ENCODE measurements at places on chromosomes 12 and 14. TPM values are rescaled to one million over a fixed set of nuclear protein-coding genes. Genes with fewer than 3 reads are reported as not detected.
A peak's percentile ranks its signal among the peaks of the same experiment; 100 is the strongest.

MUCL1 gene
- total RNA-seq, result not detected

ADGRD1 gene
- not detected for total RNA-seq

KRT82 gene
- total RNA-seq, result not detected

FOXN4 gene
- total RNA-seq, result not detected

TMEM30B gene
- 0.30 TPM for total RNA-seq

DNA sequence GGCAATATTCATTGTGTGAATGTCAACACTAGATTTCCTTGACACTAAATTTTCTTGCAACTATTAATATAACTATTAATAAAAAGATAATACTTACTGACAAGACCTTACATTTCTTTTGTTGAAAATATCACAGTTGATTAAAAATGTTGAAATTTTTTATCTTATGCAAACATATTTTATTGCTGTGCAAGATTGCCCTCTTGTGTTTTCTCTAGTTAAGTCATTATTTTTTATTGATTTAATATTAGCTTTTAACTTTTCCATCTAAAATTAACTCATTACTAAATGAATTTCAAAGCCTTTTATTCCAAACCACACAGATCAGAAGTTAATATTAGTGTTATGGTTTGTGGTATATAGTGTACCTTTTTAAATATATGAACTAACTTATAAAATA is 11.7 kb upstream of the NAA30 start:
- H3K4me3 ChIP-seq, result no peak overlapping the region
- no peaks in the 10 kb centered on the region for H3K27me3 ChIP-seq
- DNase-seq, result no peak
- no peaks in the 10 kb centered on the region for H3K36me3 ChIP-seq
- no peaks in the 10 kb centered on the region for H3K4me1 ChIP-seq

GRCh38 chr12:111024205-111024801 is 103.9 kb upstream of the MYL2 start:
- no peaks in the 10 kb centered on the region for H3K4me1 ChIP-seq
- no peak overlapping the region for H3K27ac ChIP-seq
- H3K4me3 ChIP-seq, result no peak overlapping the region
- DNase-seq, result peak; percentile 49

DNA sequence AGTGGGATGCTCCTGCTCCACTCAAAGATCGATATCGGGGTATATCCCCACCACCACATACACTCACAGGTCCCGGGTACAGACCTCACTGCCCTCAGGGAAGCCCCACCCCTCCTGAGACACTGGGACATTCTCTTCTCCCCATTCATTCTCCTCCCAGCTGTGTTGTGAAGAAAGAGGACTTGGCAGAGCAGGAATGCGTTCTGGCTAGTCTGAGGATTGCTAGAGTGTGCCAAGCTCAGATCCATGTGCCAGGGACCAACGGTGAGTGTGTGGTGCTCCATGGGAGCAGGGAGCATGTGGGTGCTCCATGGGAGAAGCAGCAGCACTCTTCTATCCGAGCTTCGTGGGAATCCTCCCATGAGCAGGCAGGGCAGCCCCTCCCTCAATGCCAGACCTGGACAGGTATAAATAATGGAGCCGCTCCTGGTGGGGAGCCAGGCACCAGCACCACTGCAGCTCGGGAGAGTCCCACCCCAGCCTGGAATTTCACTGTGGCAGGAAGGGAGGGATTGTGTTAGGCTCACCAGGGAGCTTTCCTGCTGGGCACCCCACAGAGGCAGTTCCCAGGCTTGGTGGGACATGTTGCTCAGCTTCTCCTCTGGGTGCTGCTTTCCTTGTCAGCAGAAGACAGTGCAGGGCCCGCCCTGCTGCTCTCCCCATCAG is 2.3 kb upstream of the KRT5 start:
- H3K27me3 ChIP-seq, result no peaks in the 10 kb centered on the region
- H3K36me3 ChIP-seq, result no peaks in the 10 kb centered on the region
- H3K27ac ChIP-seq, result no peak overlapping the region
- DNase-seq, result peak; percentile 2
- peaks cover 7% of the 10 kb centered on the region for H3K4me1 ChIP-seq

- H3K27me3 ChIP-seq, result no peaks in the 10 kb centered on the region
- H3K27ac ChIP-seq, result no peak overlapping the region
- no peaks in the 10 kb centered on the region for H3K4me1 ChIP-seq
- no peak overlapping the region for H3K4me3 ChIP-seq
- H3K36me3 ChIP-seq, result no peaks in the 10 kb centered on the region
These were observed 115.6 kb downstream of the SLC38A4 start for GRCh38 chr12:46710125-46710743.

DNA sequence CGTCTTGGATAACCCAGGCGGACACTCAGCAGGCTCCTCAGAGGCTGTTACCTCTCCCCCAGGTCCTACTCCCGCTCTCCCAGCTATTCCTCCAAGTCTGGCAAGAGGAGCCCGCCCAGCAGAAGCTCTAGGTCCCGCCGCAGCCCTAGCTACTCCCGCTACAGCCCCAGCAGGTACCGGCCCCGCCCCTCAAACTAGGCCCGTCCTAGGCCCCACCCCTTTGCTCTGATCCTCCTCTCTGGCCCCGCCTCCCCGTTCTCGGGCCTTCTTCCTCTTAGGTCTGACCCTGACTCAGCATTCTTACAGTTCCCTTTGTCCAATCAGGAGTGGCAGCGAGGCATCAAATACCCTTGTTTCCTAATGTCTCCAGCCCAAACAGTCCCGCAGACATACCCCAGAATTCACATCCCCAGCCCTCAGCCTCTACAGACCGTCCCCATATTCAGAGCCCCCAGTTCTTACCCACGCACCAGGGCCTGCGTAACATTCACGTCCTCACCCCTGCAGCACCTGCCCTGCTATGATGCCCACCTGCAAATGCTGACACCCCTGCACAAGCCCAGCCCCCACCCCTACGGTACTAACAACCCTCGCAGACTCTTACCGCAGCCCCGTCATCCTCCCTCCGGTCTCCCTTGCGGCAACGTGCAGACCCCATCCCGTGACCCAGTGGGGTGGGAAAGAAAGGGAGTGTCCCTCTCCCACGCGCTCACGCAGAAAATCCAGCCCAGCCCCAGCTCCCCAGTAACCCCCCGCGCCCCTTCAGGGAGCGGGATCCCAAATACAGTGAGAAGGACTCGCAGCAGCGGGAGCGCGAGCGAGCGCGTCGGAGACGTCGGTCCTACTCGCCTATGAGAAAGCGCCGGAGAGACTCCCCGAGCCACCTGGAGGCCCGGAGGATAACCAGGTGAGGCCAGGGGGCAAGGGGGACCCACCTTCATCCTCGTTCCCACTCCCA is 25.0 kb upstream of the HSPB8 start:
- no peaks in the 10 kb centered on the region for H3K36me3 ChIP-seq
- DNase-seq, result peak; percentile 9
- no peak overlapping the region for H3K27ac ChIP-seq
- no peak overlapping the region for H3K4me3 ChIP-seq
- peaks cover 5% of the 10 kb centered on the region for H3K27me3 ChIP-seq

DNA sequence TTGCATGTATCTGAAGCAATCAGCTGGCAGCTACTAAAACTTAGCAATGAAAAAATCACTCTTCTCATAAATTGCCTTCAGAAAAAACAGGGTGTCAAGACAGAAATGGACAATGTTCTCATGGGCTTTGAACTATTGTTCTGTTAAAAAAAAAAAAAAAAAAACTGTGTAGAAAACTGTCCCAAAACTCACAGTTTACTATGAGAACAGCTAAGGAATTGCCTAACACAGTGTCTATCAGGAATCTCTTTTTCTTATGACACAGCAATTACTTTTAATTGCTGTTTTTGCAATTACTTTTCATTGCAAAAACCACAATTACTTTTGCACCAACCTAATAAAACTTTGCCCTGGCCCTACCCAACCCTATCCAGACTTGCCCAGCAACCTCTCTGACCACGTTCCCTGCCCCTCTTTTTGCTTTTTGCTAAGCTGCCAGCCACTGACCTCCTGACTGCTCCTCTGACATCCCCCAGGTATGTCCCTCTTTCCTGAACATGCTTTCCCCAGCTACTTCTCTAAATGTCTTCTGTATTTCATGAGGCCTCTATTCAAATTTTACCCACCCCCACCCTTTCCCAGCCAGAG is 68.0 kb upstream of the SLCO1C1 start:
- H3K36me3 ChIP-seq, result no peaks in the 10 kb centered on the region
- H3K4me1 ChIP-seq, result no peaks in the 10 kb centered on the region
- H3K27ac ChIP-seq, result no peak overlapping the region
- no peak for DNase-seq
- H3K4me3 ChIP-seq, result no peak overlapping the region

DNA sequence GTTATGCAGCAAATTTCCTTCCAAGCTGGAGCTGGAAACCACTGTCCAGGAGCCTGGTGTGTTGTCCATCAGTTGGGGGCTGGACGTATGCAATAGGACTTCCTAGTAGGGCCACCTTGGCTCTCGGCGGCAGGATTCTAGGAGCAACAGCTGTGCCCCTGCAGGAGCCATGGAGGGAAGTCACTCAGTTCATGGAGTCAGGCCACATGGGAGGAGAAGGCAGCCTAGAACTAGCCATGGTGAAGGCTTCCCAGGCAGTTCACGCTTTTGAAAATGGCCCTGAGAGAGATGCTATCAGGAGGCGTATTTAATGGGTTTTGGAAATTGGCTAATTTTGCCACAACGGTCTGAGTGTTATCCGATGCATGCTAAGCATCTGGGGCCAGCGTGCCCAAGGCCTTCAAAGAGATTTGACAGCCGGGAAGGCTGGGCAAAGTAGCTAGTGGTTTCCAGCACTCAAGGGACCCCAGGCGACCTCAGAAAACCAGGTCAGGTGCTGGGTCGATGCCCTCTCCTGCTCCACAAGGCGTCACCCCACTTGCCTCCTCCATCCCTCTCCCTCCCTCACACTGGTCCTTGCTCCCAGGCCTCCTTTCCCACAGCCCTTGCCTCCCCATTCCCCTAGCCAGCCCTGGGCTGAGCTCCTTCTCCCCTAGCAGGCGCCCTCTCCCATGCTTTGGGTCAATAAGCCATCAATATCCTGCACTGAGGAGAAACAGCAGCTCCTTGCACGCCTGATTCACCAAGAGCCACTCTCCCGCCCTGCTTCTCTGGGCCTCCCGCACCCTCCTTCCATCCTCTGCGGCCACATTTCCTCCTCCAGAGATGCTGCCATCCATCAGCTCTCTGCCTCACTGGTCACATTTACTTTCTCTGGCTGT is 30.9 kb upstream of the SYNDIG1L start:
- H3K4me3 ChIP-seq, result no peak overlapping the region
- H3K27me3 ChIP-seq, result peaks cover 20% of the 10 kb centered on the region
- H3K4me1 ChIP-seq, result no peaks in the 10 kb centered on the region
- H3K27ac ChIP-seq, result peak overlapping the region; percentile 64
- no peaks in the 10 kb centered on the region for H3K36me3 ChIP-seq

DNA sequence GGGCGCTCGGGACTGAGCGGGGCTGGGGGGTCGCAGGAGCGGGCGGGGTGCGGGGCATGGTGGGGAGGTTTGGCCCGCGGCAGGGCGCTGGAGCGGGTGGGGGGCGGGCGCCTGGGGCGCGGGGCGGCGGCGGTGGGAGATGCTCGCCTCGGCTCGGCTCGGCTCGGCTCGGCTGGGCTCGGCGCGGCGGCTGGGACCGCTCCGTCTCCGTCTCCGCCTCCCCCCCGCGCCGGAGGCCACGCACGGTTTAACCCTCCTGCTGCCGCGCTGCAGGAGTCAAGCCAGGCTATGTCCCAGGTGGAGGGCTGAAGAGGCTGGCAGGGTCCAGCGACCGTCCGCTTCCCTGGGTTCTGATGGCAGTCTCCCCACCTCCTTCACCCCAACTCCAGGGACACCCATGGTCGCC is at the start of gene PIANP:
PIANP (minus strand) TSS at position 170 of the 406 bp plus-strand sequence. CDS start 2,754 bp downstream, outside the sequence.
- peak within 1 kb of the TSS; percentile 60 for H3K4me3 ChIP-seq
- DNase-seq, result peak; percentile 54
- H3K36me3 ChIP-seq, result peaks cover 5% of the 10 kb centered on the region
- H3K27me3 ChIP-seq, result peaks cover 69% of the 10 kb centered on the region
- H3K27ac ChIP-seq, result no peak within 1 kb of the TSS

DNA sequence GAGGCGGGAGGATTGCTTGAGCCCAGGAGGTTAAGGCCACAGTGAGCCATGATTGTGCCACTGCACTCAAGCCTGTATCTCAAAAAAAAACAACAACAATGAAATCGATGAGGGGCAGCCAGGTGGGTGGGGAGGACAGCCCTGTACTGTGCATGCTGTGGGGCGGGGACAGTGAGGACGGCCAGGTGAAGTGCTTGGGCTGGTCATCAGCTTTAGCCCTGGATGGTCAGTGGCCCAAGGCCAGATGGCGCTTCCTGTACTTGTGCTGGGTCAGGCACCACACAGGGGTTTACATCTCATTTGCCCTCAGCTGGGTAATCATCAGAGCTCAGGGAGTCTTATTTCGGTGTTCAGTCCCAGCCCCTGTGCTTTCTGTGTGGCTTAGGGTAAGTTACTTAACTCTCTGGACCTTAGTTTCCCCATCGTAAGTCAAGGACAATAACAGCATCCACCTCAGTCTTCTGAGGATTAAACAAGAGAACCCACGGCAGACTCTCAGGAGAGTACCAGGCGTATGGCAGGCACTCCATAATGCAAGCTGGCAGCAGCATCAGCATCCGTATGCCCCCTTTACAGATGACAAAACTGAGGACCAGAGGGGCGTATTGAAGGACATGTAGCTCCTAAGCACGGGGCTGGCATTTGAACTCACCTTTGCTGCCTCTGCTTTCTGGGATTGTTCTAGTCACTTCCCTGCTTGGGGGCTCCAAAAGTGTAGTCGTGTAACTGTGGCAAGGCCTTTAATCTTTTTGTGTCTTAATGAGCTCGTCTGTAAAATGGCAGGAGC is 71.9 kb downstream of the SLC25A47 start:
- H3K4me1 ChIP-seq, result no peaks in the 10 kb centered on the region
- no peaks in the 10 kb centered on the region for H3K36me3 ChIP-seq
- no peak overlapping the region for H3K4me3 ChIP-seq
- no peak for DNase-seq
- H3K27me3 ChIP-seq, result no peaks in the 10 kb centered on the region

GRCh38 chr12:124861492-124861891 is 2.2 kb downstream of the SCARB1 start:
- no peaks in the 10 kb centered on the region for H3K27me3 ChIP-seq
- no peak for DNase-seq
- peaks cover 20% of the 10 kb centered on the region for H3K4me1 ChIP-seq
- no peak overlapping the region for H3K4me3 ChIP-seq
- no peaks in the 10 kb centered on the region for H3K36me3 ChIP-seq
- no peak overlapping the region for H3K27ac ChIP-seq

GRCh38 chr12:111093428-111094142 is 173.2 kb upstream of the MYL2 start:
- no peak overlapping the region for H3K4me3 ChIP-seq
- no peaks in the 10 kb centered on the region for H3K36me3 ChIP-seq
- peaks cover 4% of the 10 kb centered on the region for H3K27me3 ChIP-seq

Data from activated CD4-positive, alpha-beta T cell treated with anti-CD3 and anti-CD28 coated beads, Interleukin-2, amount 10 ng/mL, durations not matched to agents 7 days and 5 days (primary cell).